ENCODE measurements at places on chromosomes 7 and 10.

GRCh38 chr10:95729323-95730055, 26.5 kb upstream of the ENTPD1 start:
- peak; percentile 52 for DNase-seq

DNA sequence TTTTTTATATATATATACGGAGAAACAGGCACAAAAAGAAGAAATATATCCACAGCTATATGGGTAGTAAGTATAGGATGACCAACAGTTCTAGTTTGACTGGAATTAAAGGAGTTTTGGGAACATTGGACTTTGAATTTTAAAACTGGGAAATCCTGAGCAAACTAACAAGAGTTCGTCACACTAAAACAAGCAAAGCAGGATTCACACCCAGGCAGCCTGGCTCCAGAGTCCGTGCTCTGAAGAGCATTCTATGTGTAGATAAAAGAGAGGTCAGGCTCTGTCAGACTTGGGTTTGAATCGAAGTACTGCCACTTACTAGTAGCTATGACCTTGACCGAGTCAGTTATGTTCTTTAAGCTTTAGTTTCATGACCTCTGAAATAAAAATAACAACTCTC, 191.0 kb downstream of the DNAH11 start:
- DNase-seq: no peak

- no peak for DNase-seq
Measured at GRCh38 chr7:79702116-79702515, 248.6 kb upstream of the MAGI2 start.

DNA sequence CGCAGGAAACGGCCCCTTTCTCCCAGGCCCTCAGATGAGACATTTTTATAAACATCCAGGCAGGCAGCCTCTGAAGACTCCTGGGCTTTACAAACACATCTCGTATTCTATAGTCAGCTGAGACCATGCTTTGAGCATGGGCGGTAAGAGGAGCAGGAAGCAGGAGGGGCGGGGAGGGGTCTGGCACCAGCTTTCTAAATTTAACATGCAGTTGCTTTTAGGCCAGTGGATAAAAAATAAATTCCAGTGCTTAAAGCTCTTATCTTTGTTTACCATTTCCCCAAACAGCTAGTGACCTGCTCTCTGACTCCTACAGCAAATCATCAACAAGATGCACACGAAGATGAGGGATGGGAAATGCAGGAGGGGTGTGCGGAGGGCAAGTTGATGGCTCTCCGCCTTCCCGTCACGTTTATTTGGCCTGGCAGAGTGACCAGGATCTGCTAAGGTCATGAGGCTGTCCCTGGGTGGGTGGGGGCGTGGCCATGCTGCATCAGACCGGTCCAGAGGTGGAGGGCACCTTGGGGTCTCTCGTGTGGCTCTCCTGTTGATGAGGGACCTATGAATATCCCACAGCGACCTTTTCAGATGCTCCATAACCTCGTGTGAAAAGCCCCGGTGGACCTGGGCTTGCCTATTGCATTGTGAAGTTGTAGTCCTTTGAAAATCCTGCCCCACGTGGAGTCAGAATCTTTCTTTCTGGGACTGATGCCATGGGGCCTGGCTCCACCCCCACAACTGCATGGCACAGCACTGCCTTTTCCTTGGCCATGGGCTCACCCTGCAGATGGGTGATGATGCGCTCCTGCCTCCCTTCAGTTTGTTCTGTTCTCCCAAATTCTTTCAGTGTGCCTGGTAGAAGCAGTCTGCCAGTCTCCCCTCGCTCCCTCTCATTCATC, 67.5 kb downstream of the PARP12 start:
- no peak for DNase-seq

DNA sequence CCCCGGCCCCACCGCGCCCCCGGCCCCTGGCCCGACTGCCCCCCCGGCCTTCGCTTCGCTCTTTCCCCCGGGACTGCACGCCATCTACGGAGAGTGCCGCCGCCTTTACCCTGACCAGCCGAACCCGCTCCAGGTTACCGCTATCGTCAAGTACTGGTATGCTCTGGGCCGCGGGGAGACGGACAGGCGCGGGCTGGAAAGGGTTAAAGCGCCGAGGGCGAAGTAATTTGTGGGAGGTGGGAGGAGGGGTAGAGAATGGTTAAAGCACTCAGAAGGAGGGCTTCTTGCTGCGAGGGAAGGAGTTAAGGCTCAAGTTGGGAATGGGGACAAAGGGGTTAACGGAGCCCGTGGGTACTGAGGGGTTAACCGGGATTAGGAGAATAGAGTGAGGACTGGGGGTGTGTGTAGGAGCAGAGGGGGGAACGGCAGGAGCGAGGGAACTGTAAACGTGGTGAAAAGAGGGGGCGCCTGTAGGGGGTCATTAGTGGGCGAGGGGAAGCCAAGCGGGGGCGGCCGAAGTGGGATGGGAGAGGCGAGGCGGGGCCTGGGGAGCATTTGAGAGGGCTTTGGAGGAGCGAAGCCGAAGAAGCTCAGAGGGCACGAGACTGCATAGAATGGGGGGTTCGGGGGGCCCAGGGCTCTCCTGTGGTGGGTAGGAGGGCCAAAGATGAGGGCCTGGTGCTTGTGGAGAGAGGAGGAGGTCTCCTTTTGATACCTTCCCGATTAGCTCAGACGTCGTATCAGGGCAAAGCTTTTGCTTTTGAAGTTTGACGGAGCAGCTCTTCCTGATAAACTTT, 605 bp downstream of the SUFU start:
- DNase-seq: peak; percentile 57

DNA sequence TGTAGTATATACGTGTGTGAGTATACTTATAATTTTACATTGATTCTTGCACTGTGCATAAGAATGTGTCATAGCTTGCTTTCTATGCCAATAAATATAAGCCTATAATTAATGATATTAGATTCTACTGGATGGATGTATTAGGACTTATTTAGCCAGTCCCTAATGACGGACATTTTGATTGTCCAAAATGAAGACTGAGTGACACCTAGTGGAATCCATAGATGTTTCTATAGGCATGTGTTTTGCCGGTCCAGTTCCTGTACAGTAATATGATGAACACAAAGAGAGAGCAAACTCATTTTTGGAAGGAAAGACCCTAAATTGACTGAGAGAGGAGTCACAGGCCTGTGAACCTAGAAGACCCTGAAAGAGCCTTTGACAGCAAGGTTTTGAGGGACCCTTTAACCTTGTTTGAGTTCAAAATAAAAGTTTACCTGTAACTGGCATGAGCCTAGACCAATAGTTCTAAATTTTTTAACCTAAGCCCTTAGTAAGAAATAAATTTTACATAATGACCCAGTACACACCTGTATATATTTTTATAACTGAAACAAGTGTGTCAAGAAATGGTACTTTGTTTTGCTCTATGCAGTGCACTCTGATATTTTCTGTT, 42.4 kb upstream of the AGBL3 start:
- peak; percentile 41 for DNase-seq

- DNase-seq: peak; percentile 49
Measured at GRCh38 chr7:56105508-56105907, 768 bp downstream of the CHCHD2 start.

Data from KBM-7 (cell line).